ENCODE measurements at places on chromosomes 7 and 10.

- peak; percentile 41 for DNase-seq
These were observed 734 bp downstream of the CHST3 start for GRCh38 chr10:71964743-71965515.

GRCh38 chr10:129057856-129058663, 409.0 kb upstream of the MGMT start:
- DNase-seq, result no peak

DNA sequence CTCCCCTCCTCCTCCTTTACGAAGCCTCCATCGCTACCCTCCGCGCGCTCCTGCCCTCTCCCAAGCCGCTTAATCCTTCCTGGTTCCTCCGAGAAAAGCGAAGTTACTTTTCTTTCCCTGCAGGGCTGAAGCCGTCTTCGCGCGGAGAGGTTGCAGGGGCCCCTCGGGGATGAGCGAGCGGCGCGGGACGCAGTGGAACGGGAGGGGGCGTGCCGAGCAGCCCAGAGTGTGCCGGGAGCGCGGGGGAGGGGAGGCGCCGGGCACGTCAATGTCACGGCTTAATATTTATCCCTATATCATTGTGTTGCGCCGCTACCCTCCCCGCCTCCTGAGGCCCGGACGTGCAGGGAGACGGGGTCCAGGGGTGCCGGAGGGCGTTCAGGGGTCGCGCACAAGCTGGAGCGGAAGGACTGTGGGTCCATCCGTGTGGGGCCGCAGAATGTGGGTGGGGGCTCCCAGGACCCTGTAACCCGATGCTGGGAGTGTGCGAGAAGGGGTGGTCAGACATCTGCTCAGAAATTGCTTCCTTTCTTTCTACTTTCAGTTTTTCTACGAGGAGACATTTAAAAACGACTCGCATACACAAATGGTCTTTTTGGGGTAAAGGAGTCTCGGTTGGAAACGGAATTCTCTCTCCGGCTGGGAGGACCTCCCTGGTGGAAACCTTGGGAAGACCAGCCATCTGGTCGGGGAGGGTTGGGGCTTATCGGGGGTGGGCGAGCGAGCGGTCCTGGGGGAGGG, 2.4 kb downstream of the CDK6 start:
- DNase-seq, result peak; percentile 77

DNA sequence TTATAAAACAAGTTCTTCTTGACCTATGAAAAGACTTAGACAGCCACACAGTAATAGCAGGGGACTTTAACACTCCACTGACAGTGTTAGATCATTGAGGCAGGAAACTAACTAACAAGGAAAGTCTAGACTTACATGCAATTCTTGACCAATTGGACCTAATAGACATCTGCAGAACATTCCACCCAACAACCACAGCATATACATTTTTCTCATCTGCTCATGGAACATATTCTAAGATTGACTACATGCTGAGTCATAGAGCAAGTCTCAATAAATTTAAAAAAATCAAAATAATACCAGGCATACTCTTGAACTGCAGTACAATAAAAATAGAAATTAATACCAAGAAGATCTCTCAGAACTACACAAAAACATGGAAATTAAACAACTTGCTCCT, 219.5 kb upstream of the HPS1 start:
- DNase-seq, result no peak

GRCh38 chr10:99758211-99758891, 24.1 kb upstream of the ABCC2 start:
- DNase-seq, result no peak

- DNase-seq, result no peak
These were observed 103.7 kb downstream of the EBF3 start for GRCh38 chr10:129860396-129860795.

DNA sequence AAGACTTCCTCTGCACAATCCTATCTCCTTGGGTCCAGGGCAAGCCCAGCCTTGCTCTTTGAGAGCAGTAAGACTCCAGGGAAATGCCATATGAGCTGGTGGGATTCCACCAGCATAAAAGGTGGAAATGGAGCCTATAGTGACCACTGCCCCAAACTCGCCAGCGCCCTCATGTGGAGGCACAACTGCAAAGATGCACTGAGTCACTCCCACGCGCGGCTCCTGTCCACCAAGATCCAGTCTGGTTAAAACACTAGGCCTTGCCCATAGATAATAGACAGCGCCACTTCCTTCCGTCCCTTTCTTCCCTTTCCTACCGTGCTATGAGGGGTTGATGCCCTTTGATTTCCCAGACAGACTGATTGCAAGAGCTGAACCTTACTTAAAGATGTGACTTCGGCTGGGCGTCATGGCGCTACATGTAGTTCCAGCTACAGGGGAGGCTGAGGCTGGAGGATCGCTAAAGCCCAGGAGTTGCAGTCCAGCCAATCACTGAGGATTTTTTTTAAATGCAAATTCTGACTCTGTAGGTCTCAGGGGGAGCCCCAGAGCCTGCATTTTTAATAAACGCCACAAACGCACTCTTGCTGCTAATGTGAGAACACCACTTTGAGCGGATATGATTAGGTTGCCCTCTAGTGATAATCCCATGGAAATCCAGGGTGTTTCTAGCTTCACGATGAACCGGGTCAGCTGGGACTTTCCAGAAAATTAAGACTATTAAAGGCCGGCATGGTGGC, 136.5 kb downstream of the EPC1 start:
- DNase-seq, result peak; percentile 5

DNA sequence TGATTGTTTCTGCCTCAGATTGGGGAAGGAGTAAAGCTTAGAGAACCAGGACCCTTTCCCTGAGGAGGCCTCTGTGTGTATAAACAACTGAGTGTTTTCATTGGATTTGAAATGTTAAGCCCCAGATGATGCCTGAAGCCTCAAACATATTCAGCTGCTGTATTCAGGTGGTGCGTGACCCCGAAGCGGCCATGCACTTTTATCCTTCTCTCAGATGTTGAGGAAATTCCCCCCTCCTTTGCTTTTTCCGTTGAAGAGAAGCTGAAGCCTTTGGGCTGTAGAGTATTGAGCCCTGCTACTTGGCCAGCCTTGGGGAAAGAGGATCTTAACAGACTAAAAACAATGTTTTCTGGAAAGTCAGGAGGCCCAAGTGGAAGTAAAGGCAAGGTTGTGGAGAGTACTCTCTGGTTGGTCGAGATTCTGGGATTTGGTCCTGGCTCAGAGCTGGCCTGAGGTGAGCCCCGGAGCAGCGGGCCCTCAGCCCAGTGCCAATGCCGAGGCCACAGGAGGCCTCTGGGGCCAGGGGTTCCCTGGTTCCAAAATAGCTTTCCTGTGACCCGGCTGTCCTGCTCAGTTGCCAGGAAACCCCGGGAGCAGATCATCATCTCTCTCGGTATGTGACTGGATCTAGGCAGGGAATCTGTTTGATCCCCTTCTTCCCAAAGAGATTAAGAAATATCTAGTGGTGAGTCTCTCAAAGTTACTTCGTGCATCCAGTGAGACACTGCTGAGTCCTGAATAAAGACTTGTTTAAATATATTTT, 22.5 kb downstream of the FKBP6 start:
- DNase-seq, result no peak

DNA sequence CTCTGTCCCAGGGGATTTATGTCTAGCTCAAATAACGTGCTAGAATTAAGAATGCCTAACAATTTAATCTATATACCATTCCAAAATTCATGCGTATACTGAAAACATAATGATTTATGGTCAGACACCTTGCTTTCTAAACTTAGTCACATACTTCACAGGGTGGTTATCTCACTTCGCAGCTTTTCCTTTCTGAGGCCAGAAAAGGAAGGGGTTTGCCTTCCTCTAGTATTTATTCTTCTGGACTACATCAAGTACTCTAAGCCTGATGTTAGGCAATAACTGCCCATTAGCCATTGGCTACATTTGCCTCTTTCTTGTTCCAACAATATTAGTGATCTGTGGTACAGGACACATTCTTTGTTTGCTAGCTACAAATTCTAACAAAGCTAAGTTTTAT, 72.6 kb upstream of the FHIP2A start:
- no peak for DNase-seq

GRCh38 chr7:76073335-76073990, 25.6 kb downstream of the MDH2 start:
- DNase-seq, result no peak

- no peak for DNase-seq
These were observed 637.7 kb downstream of the PARD3 start for GRCh38 chr10:34177445-34177844.

- DNase-seq, result peak; percentile 34
These were observed 103.0 kb upstream of the KLF6 start for GRCh38 chr10:3887885-3888476.

GRCh38 chr7:149147752-149148653, 750 bp downstream of the ZNF398 start:
- peak; percentile 41 for DNase-seq

GRCh38 chr7:6403907-6404306, 43.8 kb downstream of the DAGLB start:
- no peak for DNase-seq

DNA sequence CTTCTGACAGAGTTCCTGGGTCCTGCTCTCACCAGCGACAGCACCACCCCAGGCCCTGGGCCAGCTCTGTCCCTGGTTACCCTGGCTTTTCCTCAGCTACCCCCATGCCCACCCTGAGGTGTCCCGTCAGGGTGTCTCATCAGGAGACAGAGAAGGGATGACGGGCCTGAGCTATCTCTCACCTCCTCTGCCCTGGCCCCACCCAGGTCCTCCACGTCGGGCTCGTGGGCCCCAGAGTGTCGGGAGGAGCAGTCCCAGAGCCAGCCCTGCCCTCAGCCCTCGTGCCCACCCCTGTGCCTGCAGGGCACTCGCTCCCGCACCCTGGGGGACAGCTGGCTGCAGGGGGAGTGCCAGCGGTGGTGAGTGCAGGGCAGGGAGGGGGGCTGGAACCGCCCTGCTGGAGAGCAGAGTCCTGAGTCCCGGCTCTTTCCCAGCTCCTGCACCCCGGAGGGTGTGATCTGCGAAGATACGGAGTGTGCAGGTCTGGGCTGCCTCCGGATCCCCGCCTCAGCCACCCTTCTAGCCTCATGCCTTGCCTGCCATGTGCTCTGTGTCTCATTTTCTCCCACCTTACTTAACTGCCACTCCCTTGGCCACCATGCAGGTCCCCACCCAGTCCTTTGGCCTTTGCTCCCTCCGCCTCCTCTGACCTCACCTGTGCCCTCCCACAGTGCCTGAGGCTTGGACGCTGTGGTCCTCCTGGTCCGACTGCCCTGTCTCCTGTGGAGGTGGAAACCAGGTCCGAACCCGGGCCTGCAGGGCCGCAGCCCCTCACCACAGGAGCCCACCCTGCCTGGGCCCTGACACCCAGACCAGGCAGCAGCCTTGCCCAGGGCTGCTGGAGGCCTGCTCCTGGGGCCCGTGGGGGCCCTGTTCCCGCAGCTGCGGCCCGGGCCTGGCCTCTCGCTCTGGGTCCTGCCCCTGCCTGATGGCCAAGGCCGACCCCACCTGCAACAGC, 16.7 kb upstream of the ZNF862 start:
- DNase-seq, result no peak

DNA sequence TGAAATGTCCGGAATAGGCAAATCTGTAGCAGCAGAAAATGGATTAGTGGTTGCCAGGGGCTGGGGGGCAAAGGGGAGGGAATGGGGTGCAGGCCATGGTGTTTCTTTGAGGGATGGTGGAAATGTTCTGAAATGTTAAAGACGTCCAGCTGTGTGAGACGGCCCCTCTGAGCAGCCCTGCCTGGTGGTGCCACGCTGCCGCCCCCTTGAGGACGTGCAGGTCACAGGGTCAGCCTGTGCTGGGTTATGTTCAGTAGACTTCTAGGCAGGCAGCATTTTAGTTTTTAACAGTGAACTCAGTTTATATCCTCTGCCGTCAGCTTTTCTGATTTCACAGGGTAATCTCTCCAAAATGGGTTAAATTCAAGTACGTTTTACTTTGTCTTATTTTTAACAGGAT, 9.4 kb downstream of the NUB1 start:
- DNase-seq, result peak; percentile 35

DNA sequence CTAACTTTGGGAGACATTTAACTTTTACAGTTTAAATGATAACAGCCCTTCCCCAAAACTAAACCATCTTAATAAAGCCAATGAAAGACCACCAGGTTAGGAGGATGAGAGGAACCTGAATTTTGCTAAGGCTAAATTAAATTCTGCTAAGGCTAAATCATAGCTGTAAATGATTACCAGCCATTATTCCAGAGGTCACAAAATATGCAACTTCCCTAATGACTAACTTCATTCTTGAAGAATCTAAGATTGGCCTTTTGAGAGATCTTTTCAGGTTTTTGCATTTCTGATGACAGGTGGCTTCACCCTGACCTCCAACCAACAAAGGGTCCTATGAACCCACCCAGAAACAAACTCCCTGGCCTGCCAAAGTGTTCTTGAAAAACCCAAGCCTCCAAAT, 373.3 kb downstream of the IPMK start:
- DNase-seq, result no peak

DNA sequence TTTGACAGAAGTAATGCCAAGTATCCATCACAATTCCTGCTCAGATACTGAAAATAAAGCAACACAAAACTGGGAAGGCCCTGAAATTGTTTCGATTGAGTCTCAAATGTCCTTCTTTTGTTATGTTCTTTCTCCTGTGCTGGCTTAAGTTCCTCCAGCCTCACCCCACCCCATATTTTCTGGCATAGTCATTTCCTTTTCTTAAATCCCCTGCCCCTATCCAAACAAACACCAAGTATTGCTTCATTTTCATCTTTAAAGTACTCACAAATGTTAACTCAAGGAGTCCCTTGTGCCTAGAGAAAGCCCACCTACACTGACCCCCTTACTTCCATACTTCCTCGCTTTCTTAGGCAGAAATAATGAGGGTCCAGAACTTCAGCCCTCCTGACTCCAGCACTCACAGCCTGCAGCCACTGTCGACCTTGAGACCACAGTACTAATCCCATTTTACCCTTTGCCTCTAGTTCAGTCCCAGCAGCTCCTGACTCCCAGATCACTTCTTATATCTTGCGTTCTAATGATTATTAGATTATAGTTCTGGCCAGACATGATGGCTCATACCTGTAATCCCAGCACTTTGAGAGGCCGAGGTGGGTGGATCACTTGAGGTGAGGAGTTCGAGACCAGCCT, 73.2 kb upstream of the ST8SIA6 start:
- no peak for DNase-seq

GRCh38 chr7:125425506-125425905, 495.9 kb upstream of the POT1 start:
- DNase-seq, result no peak

- no peak for DNase-seq
These were observed 12.6 kb upstream of the WDFY4 start for GRCh38 chr10:48671914-48672595.

GRCh38 chr7:30841801-30842541, 69.7 kb upstream of the AQP1 start:
- no peak for DNase-seq
